Stimulated activated CD4-positive, alpha-beta T cell treated with anti-CD3 and anti-CD28 coated beads, Interleukin-4, amount 100 ng/mL, for 4 hours (primary cell): ENCODE measurements at places on chromosomes 13 and 19.
A peak's percentile ranks its signal among the peaks of the same experiment; 100 is the strongest.

GRCh38 chr13:109256866-109257760, 529.3 kb downstream of the IRS2 start:
- no peak for DNase-seq

DNA sequence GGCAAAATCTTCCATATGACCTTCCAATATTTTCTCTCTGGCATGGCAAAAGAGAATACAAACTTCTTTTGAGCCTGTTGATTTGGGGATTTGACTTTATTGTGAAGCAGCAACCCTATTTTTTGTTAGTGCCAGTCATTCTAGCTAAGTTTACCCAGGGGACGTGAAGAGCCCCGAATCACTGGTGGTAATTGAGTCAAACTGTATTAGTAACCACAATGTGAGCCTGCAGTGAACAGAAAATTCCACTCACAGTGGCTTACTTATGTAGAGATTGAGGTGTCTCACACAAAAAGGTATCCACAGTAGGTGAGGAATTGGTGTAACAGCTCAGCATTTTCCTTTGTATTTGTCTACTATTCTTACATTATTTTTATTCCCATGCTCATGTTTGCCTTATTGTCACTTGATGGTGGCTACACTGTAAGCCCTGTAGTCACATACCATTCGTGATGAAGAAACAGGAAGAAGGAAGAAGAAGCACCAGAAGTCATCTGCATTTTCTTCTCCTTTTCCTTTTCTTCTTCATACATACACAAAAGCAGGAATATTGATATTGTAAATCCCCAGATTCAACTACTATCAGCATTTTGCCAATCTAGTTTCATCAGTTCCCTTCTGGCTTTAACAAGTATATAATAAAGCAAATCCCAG, 33.3 kb upstream of the MYCBP2 start:
- DNase-seq, result no peak

DNA sequence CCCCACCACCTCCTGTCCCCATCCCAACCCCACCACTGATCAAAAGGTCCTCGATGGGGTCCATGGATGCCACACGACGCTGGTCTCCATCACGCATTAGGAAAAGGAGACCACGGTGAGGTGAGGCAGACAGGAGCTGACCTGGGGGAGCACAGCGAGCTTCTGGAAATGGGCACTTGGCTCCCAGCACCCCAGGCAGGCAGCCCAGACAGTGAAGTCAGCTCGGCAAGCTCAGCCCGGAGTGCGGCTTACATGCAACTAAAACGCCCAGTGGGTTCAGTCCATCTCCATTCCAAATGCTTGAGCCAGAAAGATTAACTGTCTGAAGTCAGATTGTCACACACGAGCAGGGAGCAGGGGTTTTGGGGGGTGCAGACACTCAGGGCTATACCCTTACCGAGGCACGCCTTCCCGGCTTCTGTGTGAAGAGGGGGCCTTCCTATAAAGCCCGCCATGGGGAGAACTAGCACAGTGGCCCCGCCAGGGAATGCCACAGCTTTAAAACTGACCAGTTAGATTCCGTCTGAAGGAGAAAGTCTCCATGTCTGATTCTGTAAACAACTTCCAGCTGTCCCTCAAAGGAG, 79.4 kb downstream of the SPACA7 start:
- no peak for DNase-seq

- no peak for DNase-seq
Measured at GRCh38 chr13:101181076-101181685, 235.1 kb downstream of the NALCN start.

- DNase-seq, result no peak
Measured at GRCh38 chr19:14402332-14403144, 16.6 kb downstream of the DDX39A start.

DNA sequence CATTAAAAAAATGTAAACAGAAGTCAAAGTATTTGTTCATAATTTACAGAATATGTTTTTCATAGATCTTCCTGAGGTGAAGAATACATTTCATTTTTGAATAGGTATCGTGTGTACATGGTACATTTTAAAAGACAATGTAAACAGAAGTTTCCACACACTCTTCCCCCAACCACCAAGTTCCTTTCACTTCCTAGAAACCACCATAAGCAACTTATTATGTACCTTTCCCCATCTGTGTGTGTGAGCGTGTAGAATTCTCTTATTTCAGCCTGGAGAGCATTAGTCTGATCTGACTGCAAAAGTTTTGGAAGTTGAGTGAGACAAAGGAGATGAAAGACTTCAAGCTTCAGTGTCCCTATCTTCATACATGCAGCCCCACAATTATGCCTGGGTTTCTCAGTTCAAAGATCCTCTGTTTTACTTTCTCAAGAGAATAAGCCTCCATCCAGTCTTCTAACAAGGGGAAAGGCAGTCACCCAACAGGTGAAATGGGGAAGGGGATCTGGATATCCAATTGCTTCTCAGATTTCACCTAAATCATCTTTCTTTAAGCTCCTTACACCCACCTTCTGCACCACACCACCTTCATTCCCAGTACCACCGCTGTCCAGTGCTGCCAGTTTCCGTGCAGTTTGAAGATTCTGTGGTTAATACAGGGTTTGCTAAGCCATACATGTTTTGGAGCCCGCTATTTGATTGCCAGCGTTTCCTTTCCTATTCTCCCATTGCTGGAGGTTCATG, 2.1 kb downstream of the TEX30 start:
- no peak for DNase-seq

- DNase-seq, result peak; percentile 51
Measured at GRCh38 chr19:10431943-10432735, 11.8 kb downstream of the PDE4A start.

GRCh38 chr13:67652887-67653286, 422.8 kb upstream of the PCDH9 start:
- no peak for DNase-seq

GRCh38 chr13:52158629-52159158, 703 bp downstream of the NEK3 start:
- no peak for DNase-seq

DNA sequence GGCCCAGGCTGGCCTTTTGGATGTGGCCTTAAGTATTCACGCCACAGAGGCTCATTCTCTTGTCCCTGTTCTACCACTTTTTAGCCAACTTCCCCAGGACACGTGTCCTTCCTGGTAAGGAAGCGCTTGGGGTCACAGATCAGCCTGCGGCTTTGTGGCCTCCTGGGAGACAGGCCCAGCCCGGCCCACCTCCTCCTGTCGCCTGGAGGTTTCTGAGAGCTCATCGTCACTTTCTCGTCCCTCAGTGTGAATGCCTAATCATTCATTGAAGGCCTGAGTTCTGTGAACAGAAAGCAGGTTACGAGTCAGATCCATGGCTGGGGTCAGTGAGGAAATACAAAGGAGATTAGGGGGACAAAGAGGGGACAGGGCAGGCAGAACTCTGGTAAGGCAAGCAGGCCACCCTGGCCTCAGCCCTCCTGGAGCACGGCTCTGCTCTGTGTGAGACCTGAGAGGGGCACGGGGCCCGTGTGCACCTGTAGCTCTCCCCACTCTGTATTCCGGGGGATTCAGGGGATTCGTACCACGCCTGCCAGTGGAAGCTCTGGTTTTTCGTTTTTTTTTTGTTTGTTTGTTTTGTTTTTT, 38.6 kb upstream of the TSHZ3 start:
- no peak for DNase-seq
